DMS53 (cell line): ENCODE measurements at places on chromosomes 1 and 21.

DNA sequence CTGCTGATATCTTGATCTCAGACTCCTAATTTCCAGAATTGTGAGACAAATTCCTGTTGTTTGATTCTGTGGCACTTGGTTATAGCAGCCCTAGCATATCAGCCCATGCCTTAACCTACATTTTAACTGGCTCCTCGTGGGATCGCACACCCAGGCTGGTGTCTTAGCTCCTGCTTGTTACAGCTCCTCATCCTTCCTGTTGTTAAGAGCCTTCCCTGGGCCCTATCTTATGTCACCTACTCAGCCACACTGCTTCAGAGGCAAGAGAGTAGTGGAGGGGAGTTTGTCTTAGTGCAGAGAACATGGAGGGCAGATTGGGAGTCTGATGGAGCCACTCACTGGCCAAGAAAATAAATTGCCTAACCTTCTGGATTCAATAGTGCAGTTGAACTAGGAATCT, 131.0 kb downstream of the ROR1 start:
- DNase-seq = no peak

- peak; percentile 13 for DNase-seq
Observed at GRCh38 chr1:183411091-183411490, 7.1 kb downstream of the NMNAT2 start.

- peak; percentile 25 for DNase-seq
Observed at GRCh38 chr1:58754073-58754613, 29.7 kb downstream of the JUN start.

DNA sequence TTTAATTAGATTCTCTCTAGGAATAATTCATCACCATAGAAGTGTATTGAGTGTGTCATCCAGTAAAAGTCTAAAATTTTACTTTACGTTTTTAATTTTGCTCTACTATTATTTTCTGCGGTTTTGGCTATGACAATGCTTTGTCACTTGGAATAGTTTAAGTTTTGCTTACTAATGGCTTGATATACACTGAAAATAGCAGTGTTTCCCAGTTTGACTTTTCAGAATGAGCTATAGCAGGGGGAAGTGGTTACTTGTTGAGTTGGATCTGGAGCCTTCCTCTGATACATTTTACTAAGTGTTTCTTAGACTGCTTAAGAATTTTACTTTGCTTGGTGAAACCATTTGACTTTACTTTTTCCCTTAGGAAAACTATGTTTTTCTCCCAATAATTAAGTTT, 5.0 kb downstream of the DNAJC16 start:
- DNase-seq = no peak

- no peak for DNase-seq
Observed at GRCh38 chr21:43916691-43917514, 51.9 kb downstream of the AGPAT3 start.

GRCh38 chr1:4976859-4977440, 322.5 kb downstream of the AJAP1 start:
- no peak for DNase-seq

DNA sequence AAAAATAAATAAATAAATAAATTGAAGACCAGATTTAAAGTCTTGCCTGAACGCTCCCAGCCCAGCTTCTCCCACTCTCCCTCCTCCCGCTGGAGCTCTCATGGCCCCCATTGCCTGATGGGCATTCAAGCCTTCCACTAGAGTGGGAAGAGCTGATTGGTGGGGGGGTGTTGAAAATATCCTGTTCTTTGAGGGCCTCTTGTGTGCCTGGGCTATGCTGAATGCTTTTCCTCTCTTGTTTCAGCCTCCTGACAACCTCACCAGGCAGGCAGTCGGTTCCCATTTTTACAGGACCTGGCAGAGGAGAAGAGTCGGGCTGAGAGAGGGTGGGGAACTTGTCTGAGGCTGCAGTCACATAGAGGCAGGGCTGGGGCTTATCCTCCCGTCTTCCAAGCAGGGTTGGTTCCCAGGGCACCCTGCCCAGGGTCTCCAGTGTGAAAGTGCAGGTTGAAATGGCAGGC, 59.2 kb upstream of the SSBP3 start:
- DNase-seq = no peak

- no peak for DNase-seq
Observed at GRCh38 chr1:28519946-28520725, 14.3 kb downstream of the RCC1 start.

- no peak for DNase-seq
Observed at GRCh38 chr1:156711011-156711817, 5.8 kb upstream of the CRABP2 start.

DNA sequence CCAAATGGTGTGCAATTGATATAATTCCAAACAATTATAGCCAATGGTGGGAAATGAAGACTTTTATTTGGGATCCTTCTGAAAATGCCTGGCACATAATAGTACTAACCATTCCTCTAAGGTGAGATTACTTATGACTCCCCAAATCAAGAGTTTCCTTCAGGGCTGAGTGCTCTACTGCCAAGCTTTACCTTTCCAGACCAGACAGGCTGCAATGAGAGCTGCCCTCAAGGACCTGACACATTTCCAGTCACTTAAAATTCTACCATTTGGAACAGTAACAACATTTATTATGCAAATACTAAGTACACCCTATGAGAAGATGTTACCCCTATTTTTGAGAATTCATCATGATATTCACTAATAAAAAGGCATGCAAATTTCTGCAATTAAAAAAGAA, 21.1 kb downstream of the PAXBP1 start:
- no peak for DNase-seq

- DNase-seq = no peak
Observed at GRCh38 chr1:29243871-29244200, 7.5 kb downstream of the PTPRU start.

- peak; percentile 91 for DNase-seq
Observed at GRCh38 chr1:206895837-206896242, 1.4 kb upstream of the IL24 start.

DNA sequence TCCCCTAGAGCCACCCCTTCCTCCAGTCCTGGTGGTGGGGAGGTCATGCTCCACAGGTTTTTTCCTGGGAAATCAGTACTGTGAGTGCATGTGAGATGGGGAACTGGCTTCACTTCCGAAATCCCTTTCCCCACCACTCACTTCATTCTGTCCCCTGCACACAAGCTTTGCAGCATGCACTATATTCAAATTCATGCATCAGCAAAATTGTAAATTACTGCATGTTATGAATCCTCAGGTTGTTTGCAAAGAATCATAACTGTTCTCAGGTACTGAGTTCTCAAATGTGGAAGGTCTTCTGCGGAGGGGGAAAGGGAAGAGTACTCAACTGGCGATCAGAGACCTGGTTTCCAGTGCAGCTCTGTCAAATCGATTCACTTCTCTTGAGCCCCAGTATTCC, 42.3 kb downstream of the LHX4 start:
- no peak for DNase-seq

DNA sequence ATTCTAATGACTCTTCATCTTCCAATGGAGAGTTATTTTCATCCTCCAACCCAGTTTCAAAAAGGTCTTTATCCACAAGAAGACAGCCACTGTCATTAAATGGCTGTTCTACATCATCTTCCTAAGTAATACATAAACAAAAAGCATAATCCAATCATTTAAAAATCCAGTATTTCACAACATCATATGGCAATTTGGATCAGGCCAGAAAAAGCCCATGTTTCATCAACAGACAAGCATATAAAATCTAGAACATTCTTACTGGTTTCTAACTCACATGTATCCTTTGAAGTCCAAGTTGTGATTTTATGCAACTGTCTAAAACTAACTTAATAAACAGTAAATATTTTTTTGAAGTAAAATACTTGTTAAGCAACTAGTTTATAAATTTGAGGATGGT, 6.6 kb downstream of the CLSPN start:
- no peak for DNase-seq

DNA sequence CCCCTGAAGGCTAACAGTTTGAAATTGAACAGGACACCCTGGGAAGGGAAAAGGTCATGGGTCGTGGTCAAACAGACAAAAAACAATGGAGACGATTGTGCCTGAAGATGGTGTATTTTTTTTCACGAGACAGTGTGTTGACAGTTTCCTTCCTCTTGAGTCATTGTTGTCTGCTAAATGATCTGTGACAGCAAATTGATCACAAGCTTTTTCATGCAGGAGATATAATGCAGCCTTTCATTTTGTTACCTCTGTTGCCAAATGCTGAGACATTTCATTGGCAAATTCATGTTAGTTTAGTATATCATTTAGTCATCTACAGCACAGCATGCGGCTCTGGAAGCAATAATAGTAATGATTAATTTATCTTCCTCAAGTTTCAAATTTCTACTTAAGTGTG, 27.7 kb downstream of the UBE2U start:
- DNase-seq = peak; percentile 94

DNA sequence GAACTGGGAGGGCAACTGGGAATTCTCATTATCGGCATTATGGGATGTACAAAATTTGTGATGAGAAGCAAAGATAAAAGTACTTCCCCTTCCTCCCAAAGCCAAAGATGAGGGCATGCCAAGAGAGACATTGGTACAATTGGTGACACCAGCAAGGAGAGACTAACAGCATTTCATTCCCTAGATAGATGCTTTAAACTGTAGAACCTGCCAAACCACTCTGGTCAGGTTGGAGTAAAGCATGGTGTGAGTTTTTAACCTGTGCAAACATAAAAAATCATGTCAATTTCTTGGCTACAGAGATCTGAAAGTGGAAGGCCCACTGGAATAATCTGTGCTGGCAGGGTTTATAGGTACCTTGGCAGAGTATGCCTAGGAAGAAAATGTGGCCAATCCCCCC, 19.4 kb downstream of the CTXND2 start:
- DNase-seq = peak; percentile 68

DNA sequence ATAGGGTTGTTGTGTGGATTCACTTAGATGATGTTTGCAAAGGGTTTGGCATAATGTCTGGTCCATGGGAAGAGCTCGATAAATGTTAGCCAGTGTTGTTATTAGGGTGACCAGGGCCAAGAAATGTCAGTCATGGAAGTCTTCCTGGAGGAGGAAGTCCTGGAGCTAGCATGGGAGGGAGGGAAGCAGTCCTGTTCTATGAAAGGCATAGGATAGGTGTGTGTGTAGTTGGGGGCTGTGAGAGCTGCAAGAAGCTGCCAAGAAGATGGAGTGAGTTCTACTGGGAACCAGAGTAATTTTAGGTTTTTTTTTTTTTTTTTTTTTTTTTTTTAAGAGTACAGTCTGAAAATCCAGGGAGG, 4.7 kb downstream of the LGR6 start:
- DNase-seq = no peak

DNA sequence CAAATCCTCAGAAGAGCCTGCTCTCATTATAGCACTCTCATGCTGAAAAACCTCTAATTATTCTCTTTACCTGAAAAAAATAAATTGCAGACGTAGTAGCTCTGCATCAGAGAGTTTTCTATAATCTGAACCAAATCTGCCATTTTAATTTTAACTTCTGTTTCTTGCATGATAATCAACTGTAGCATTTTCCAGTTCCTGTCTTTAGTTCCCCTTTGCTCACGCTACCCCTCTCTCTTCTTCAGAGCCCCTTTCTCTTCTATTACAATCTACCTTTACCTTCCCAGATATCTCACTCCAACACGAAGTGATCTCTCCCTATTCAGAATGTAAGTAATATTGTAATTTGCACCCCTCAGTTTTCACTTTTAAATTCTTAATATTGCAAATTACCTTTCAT, 31.4 kb downstream of the FMO1 start:
- DNase-seq = no peak

DNA sequence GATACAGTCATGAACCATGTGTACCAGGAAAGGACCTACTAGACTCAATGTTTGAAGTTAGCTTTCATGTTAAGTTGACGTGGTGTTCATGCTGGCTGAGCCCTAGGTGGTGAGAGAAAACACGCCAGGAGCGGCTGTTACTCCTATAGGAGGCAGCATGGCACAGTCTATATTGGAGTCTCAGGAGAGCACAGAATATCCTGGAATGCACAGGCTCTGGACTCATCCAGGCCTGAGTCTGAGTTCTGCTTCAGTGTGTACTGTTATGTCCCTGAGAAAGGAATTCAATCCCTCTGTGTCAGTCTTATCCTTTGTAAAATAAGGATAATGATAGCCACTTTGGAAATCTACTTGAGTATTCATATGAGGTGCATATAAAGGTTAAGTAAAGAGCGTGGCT, 41.2 kb downstream of the DPT start:
- DNase-seq = peak; percentile 40

- peak; percentile 46 for DNase-seq
Observed at GRCh38 chr1:214823311-214824117, 220.5 kb downstream of the CENPF start.

- no peak for DNase-seq
Observed at GRCh38 chr1:110672753-110673108, 2.0 kb downstream of the KCNA3 start.

DNA sequence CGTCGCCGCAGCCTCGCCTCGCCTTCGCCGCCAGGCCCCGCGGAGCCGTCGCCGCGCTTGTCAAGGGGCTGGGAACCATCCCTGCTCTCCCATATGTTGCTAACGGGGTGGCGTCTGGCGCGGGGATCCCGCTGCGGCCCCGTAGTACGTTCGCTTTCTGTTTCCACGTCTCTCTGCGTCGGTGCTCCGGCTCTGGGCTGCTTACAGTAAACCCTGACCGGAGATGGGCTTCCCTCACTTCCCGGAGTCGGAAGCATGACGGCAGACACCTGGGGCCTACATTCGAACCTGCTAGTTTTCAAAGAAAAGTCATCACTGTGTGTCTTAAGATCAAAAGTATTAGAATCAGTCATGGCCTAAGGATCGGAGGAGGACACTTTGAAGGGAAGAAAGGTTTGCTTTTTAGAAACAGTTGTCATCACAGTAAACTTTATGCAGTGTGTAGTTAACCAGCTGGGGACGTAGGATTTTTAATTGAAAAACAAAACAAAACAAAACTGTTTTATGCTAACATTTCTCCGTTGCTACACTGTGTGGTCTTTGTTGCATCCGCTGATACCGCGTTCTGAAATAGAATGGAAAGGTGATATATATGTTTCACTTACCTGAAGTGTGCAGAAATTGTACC, 69.0 kb downstream of the SLC35A3 start:
- DNase-seq = peak; percentile 88

DNA sequence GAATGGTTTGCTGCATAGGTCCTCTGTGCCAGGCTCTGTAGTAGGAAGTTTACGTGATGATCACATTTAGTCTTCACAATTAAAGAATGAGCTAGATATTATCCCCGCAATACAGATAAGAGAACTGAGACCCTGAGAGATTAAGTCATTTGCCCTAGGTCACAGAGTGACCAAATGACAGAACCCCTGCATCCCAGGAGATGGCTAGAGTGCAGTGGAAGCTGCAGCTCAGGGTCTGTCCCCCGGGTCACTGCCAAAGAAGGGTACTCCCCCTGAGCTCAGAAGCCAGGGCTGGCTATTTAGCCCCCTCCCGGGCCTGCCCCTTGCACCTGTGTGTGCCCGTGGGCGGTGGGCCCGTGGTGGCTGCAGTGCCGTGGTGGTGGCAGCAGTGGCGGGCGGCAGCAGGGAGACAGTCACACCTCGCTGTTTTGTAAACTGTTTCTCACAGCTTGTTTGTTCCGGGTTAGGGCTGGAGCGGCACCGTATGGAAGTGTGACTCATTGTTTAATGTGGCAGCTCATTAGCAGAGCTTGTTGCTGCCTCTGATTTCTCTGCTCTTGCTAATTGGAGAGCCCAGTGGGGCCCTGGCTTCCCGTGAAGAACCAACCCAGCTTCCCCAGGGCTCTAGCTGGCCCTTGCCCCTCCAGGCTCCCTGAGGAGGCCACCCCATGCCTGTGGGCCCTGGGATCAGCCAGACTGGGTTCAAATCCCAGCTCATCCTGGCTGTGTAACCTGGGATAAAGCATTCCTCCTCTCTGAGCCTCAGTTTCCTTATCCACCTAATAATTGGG, 19.3 kb upstream of the FOXO6 start:
- peak; percentile 92 for DNase-seq
